ENCODE measurements at places on chromosomes 6 and 20. TPM values are rescaled to one million over a fixed set of nuclear protein-coding genes. Genes with fewer than 3 reads are reported as not detected.

- H3K4me3 ChIP-seq: no peak overlapping the region
- H3K27ac ChIP-seq: no peak overlapping the region
- H3K36me3 ChIP-seq: no peaks in the 10 kb centered on the region
- H3K27me3 ChIP-seq: no peaks in the 10 kb centered on the region
- no peak for DNase-seq
Observed at GRCh38 chr6:20044883-20045282, 167.4 kb downstream of the MBOAT1 start.

NKX2-4 gene
- total RNA-seq: not detected

- H3K27ac ChIP-seq: no peak overlapping the region
- no peaks in the 10 kb centered on the region for H3K4me1 ChIP-seq
- no peak for DNase-seq
- H3K27me3 ChIP-seq: no peaks in the 10 kb centered on the region
- H3K4me3 ChIP-seq: no peak overlapping the region
Observed at GRCh38 chr20:58475466-58475865, 39.7 kb downstream of the APCDD1L start.

DNA sequence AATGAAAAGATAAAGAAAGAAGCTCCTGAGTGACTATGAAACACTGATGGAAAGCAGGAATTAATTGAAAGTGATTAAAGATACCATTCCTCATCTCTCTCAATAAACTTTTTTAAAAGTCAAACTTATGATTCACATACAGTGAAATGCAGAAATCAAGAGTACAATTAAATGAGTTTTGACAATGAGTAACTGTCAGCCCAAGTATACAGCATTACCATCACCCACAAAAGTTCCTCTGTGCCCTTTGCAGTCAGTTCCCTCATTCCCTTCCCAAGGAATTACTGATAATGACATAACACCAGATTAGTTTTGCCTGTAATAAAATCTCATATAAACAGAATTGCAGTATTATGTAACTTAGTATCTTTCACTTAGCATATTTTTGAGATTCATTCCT, 44.5 kb downstream of the ATG5 start:
- H3K27ac ChIP-seq: no peak overlapping the region
- H3K36me3 ChIP-seq: peaks cover 16% of the 10 kb centered on the region
- H3K27me3 ChIP-seq: no peaks in the 10 kb centered on the region
- H3K4me1 ChIP-seq: no peaks in the 10 kb centered on the region

- no peak overlapping the region for H3K4me3 ChIP-seq
- no peak overlapping the region for H3K27ac ChIP-seq
- no peaks in the 10 kb centered on the region for H3K36me3 ChIP-seq
- H3K4me1 ChIP-seq: no peaks in the 10 kb centered on the region
- DNase-seq: no peak
Observed at GRCh38 chr6:156231026-156231765, 546.0 kb upstream of the ARID1B start.

GRCh38 chr6:143005816-143006215, 54.9 kb upstream of the AIG1 start:
- H3K27ac ChIP-seq: no peak overlapping the region
- no peaks in the 10 kb centered on the region for H3K4me1 ChIP-seq
- H3K4me3 ChIP-seq: no peak overlapping the region
- DNase-seq: no peak

- no peak for DNase-seq
- no peaks in the 10 kb centered on the region for H3K36me3 ChIP-seq
Observed at GRCh38 chr20:29472606-29473005, 1784.9 kb upstream of the DEFB115 start.

DNA sequence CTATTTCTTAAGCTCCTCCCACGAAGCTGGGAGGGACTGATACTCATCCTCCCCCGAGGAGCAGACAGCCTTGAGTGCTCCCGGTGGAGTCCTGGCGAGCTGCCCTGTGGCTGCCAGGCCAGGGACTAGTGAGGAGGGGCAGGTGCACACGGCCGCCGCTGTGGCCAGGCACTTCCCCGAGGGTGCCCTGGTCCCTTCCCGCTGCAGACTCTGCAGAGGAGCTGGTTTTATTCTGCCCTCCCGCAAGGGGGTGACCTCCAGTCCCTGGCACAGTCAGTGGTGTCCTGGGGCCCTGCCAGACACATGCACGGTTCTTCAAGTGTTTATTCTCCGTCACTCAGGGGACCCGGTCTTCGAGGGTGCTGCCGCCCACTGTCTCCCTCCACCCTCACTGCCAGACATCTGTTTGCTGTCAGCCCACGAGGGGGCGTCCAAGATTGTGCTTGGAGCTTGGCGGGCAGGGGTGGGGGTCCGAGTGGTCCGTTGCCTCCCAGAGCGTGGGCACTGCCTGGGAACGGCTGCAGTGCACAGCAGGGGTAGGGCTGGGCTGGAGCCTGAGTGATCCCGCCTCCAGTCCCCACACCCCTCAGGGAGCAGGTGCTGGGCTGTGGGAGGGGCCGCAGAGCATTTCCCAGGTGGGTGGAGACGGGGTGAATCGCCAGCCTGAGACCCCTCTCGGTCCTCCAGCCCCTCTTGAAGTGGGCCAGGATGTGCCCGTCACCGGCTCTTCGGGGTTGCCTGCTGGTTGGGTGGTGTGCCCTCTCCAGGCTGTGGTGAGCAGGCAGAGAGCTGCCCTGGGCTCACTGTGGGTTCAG, 3.1 kb upstream of the CABLES2 start:
- no peaks in the 10 kb centered on the region for H3K27me3 ChIP-seq
- DNase-seq: no peak
- no peak overlapping the region for H3K4me3 ChIP-seq
- H3K36me3 ChIP-seq: no peaks in the 10 kb centered on the region
- H3K4me1 ChIP-seq: peaks cover 40% of the 10 kb centered on the region
- H3K27ac ChIP-seq: no peak overlapping the region

- no peaks in the 10 kb centered on the region for H3K27me3 ChIP-seq
- no peak for DNase-seq
- H3K4me1 ChIP-seq: no peaks in the 10 kb centered on the region
- no peak overlapping the region for H3K27ac ChIP-seq
- no peak overlapping the region for H3K4me3 ChIP-seq
Observed at GRCh38 chr6:135002229-135002844, 52.3 kb downstream of the HBS1L start.

PRRT1 gene
- 2.6 TPM for total RNA-seq

NEDD9 gene
- 44.3 TPM for total RNA-seq

SLC44A4 gene
- 0.20 TPM for total RNA-seq

GRCh38 chr6:17630511-17631073, 30.5 kb downstream of the FAM8A1 start:
- peaks cover 18% of the 10 kb centered on the region for H3K4me1 ChIP-seq
- H3K36me3 ChIP-seq: peaks cover 66% of the 10 kb centered on the region
- no peak overlapping the region for H3K27ac ChIP-seq
- no peak for DNase-seq
- no peaks in the 10 kb centered on the region for H3K27me3 ChIP-seq
- no peak overlapping the region for H3K4me3 ChIP-seq

DNA sequence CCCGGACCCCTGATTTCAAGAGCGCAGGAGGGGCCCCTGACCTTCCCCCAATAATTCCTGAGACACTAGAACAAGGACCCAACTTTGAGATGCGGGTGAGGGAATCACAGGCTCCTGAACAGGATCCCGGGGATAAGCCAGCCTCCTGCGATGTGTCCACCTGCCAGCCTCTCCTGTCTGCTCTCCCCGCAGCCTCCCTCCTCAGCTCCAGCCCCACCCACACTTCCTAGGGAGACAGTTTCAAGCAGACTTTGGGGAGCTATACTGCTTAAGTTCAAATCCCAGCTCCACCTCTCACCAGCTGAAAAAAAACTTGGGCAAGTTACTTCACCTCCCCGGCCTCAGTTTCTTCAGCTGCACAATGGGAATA, 50.8 kb downstream of the GRM4 start:
- no peak overlapping the region for H3K27ac ChIP-seq
- peaks cover 17% of the 10 kb centered on the region for H3K27me3 ChIP-seq
- no peak for DNase-seq
- H3K36me3 ChIP-seq: no peaks in the 10 kb centered on the region

- H3K4me3 ChIP-seq: no peak overlapping the region
- no peaks in the 10 kb centered on the region for H3K4me1 ChIP-seq
- H3K27ac ChIP-seq: no peak overlapping the region
- peaks cover 22% of the 10 kb centered on the region for H3K27me3 ChIP-seq
- no peaks in the 10 kb centered on the region for H3K36me3 ChIP-seq
Observed at GRCh38 chr20:63083831-63084562, 77.2 kb upstream of the BHLHE23 start.

DNA sequence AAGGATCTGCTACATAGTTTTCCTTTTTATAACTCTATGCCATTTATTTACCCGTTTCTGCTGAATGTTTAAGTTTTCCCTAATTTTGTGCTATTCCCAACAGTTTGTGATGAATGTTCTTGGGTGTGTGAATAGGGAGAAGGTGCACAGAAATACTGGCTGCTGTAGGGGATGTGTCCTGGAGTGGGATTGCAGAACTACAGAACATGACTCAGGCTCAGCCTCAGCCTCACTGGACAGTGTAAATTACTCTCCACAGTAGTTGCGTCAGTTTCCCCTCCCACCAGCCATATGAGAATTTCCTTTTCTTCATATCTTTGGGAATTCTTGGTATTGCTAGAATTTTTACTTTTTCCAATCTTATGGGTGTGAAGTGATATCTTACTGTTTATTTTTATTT, 57.0 kb downstream of the SLX4IP start:
- H3K4me1 ChIP-seq: no peaks in the 10 kb centered on the region
- H3K36me3 ChIP-seq: no peaks in the 10 kb centered on the region
- no peaks in the 10 kb centered on the region for H3K27me3 ChIP-seq
- no peak overlapping the region for H3K4me3 ChIP-seq
- no peak overlapping the region for H3K27ac ChIP-seq

DNA sequence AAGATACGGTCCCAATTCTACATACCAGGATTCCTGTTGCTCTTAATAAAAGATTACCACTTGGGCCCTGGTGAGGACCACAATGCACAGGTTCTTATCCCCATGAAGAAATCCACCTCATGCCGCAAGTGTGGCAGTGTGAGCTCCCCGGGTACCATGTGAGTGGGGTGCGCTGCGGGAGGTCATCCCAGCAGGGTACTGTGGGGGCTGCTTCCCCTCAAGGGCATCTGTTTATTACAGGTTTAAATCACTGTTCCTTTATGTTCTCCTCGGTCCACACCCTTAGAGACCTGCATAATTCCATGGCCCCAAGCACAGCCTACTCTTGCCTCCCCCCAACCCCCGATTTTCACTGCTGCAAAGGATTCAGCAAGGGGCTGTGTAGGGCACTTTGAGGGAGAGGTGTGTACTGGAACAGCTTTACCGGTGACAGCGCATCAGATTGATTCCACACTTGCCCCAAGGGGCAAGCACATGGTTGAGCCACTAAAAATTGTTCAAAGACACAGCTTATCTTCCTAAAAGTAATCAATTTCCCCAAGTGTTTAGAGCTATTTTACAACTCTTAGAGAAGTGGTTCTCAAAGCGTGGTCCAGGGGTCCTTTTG, 6.2 kb downstream of the DIDO1 start:
- no peak overlapping the region for H3K4me3 ChIP-seq
- H3K36me3 ChIP-seq: no peaks in the 10 kb centered on the region
- no peaks in the 10 kb centered on the region for H3K27me3 ChIP-seq
- H3K4me1 ChIP-seq: peaks cover 84% of the 10 kb centered on the region
- peak overlapping the region; percentile 66 for H3K27ac ChIP-seq

SEL1L2 gene
- total RNA-seq: not detected

DNA sequence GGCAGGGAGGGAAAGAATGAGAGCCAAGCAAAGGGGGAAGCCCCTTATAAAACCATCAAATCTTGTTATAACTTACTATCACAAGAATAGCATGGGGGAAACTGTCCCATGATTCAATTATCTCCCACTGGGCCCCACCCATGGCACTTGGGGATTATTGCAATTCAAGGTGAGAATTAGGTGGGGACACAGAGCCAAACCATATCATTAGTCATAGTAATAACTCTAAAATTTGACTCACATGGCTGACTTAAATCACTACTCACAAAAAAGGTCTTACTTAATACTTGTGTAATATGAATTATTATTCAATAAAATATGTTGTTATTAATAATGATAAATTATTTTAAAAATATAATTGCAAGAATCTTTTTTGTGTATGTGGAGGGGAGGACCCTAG, 178.1 kb upstream of the TCF21 start:
- no peak overlapping the region for H3K4me3 ChIP-seq
- DNase-seq: no peak
- no peaks in the 10 kb centered on the region for H3K36me3 ChIP-seq
- H3K27ac ChIP-seq: no peak overlapping the region

DNA sequence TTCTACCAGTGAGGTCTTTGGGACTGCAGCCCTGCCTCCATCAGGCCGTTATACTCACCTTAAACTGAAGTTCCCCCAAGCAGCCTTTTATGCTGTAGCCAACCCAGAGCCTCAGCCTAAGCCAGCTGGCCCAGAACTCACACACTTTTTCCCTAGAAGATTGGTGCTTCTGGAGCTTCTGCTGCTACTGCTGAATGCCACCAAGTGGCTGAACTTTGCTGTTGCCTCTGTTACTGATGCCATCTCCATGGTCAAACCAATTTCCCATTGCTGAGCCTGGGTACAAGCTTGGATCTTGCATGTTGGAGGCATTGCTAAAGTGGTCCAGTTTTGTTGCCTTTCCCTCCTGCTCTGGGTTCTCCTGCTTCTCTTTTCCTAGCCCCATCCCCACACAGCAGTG, 15.0 kb upstream of the TBX18 start:
- H3K4me1 ChIP-seq: no peaks in the 10 kb centered on the region
- DNase-seq: no peak
- no peaks in the 10 kb centered on the region for H3K36me3 ChIP-seq
- no peak overlapping the region for H3K27ac ChIP-seq

DNA sequence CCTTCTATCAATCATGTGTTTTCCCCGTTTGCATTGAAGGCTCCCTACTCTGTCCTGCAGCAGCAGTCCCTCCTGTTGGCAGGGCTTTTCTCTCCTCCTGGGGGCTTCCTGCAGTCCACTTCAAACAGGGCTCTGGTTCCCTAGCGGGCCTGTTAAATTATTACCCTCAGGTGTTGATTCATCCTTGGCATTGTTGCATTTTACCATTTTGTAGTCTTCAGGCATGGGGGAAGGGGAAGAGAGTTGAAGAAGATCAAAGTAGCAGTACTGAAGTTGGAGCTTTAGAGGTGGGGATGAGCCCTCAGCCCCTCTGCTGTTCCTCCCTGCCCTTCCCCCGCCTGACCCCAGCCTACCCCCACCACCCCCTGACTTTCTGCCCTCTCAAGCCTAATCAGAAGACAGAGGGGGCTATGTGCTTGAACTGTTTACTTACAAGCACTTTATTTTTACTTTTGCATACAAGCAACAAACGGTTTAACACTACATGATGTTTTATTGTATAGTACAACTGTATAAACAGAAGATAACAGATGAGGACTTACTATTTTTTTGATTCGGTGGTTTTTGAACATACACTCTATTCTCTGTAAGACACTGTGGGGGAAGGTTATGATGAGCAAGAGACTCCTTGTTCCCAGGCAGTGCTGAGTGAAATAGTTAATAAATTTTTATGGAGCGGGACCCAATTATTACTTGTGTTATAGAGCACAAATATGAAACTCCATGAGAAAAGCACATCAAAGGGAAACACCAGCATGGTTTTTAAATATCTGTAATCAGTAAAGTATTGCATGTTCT, 169.7 kb downstream of the EYA4 start:
- no peak for DNase-seq
- no peaks in the 10 kb centered on the region for H3K36me3 ChIP-seq
- no peak overlapping the region for H3K27ac ChIP-seq
- no peak overlapping the region for H3K4me3 ChIP-seq
- H3K27me3 ChIP-seq: no peaks in the 10 kb centered on the region

GRCh38 chr6:143691900-143692636, 14.3 kb downstream of the PHACTR2 start:
- H3K27me3 ChIP-seq: no peaks in the 10 kb centered on the region
- DNase-seq: no peak
- H3K4me3 ChIP-seq: no peak overlapping the region
- H3K36me3 ChIP-seq: no peaks in the 10 kb centered on the region

All from CD4-positive, alpha-beta T cell (primary cell).